Transverse colon (tissue), 4 donors: ENCODE measurements at places on chromosomes 13 and 19. TPM values are rescaled to one million over a fixed set of nuclear protein-coding genes. Genes with fewer than 3 reads are reported as not detected.

DNA sequence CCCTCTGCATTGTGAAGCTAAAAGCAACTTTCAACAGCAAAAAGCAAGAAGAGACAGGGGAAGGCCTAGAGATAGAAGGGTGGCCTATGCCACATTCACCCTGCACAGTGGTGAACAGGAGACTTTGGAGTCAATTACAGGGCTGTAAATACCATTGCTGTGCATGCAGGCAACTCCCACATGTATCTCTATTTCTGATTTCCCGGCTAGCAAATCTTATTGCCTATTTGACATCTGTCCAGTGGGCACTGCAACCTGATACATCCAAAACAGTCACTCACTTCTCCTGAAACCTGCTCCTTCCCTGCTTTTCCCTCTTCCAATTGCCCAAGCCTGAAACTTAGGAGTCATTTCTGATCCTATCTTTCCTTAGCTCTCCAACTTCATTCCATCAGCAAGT is 13.4 kb downstream of the RUBCNL start:
- H3K27ac ChIP-seq: peak overlapping the region; percentile 80
- peak; percentile 51 for DNase-seq
- H3K4me3 ChIP-seq: no peak overlapping the region
- H3K27me3 ChIP-seq: no peaks in the 10 kb centered on the region
- H3K4me1 ChIP-seq: peaks cover 69% of the 10 kb centered on the region
- H3K36me3 ChIP-seq: no peaks in the 10 kb centered on the region

Gene ZNF723
- not detected for total RNA-seq

DNA sequence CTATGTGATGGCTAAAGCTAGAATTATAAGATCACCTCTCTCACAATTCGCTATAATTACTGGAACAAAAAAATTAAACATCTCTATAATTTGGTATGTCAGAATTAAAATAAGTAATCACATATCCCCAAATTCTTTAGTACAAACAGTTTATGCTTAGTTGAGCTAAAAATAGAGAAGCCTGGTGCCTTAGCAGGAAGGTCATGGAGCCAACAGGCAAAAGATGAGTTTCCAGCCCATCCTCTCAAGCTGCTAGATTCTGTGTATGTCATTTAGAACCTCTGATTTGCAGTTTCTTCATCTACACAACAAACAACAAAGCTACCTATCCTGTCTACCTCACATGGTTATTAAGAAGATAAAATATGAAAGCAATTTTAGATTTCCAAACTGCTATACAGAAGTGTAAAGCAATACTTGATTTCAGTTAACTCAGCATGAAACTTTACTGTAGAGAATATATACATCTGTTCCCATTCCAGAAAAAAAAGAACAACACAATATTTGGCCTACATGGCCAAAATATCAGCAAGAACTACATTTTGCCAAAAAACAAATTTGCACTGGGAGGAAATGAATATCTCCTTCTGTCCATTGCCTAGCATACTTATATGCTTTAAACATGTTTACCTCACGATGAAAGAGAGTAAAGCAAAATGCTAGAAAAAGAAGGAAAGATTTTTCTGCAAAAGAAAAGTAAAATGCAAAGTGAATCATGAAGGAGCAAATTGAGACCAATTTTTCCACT is 294.0 kb upstream of the MIR17HG start:
- H3K27ac ChIP-seq: no peak overlapping the region
- H3K4me1 ChIP-seq: no peaks in the 10 kb centered on the region
- no peaks in the 10 kb centered on the region for H3K27me3 ChIP-seq

DNA sequence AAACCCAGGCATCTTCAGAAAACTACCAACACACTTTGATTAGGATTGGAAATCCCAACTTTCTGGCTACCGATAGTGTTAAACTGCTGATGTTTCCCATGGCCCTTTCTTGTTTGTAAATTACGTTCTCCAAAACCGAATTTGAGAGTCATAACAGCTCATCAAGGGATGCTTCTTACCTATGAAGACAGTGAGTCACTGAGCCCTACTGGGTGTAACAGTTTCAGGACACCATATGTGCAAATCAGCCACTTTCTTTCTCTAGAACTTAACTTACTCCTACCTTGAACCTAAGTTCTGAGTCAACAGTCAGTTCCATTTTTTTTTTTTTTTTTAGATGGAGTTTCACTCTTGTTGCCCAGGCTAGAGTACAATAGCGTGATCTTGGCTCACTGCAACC is 410.1 kb upstream of the TSHZ3 start:
- no peaks in the 10 kb centered on the region for H3K36me3 ChIP-seq
- no peaks in the 10 kb centered on the region for H3K4me1 ChIP-seq
- H3K27me3 ChIP-seq: no peaks in the 10 kb centered on the region
- DNase-seq: no peak
- no peak overlapping the region for H3K4me3 ChIP-seq

GRCh38 chr13:40996426-40997092 is 22.6 kb downstream of the ELF1 start:
- no peaks in the 10 kb centered on the region for H3K27me3 ChIP-seq
- no peaks in the 10 kb centered on the region for H3K36me3 ChIP-seq
- peaks cover 34% of the 10 kb centered on the region for H3K4me1 ChIP-seq
- DNase-seq: no peak

DNA sequence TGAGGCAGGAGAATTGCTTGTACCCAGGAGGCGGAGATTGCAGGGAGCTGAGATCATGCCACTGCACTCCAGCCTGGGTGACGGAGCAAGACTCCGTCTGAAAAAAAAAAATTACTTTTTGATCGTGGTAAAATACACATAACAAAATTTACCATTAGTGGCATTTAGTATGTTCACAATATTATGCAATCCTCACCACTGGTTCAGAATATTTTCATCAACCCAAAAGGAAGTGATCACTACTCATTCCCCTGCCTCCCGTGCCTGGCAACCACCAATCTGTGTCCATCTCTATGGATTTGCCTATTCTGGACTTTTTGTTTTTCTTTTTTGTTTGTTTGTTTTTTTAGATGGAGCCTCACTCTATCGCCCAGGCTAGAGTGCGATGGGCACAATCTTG is 1.2 kb upstream of the PALM3 start:
- H3K36me3 ChIP-seq: no peaks in the 10 kb centered on the region
- no peak overlapping the region for H3K4me3 ChIP-seq
- H3K27ac ChIP-seq: no peak overlapping the region

Gene PEG3
- 4.1 TPM for total RNA-seq

GRCh38 chr19:1450735-1451731 is 1.1 kb downstream of the APC2 start:
- peaks cover 30% of the 10 kb centered on the region for H3K4me1 ChIP-seq
- H3K36me3 ChIP-seq: no peaks in the 10 kb centered on the region
- DNase-seq: no peak
- H3K4me3 ChIP-seq: no peak overlapping the region
- H3K27me3 ChIP-seq: peaks cover 100% of the 10 kb centered on the region
- no peak overlapping the region for H3K27ac ChIP-seq

DNA sequence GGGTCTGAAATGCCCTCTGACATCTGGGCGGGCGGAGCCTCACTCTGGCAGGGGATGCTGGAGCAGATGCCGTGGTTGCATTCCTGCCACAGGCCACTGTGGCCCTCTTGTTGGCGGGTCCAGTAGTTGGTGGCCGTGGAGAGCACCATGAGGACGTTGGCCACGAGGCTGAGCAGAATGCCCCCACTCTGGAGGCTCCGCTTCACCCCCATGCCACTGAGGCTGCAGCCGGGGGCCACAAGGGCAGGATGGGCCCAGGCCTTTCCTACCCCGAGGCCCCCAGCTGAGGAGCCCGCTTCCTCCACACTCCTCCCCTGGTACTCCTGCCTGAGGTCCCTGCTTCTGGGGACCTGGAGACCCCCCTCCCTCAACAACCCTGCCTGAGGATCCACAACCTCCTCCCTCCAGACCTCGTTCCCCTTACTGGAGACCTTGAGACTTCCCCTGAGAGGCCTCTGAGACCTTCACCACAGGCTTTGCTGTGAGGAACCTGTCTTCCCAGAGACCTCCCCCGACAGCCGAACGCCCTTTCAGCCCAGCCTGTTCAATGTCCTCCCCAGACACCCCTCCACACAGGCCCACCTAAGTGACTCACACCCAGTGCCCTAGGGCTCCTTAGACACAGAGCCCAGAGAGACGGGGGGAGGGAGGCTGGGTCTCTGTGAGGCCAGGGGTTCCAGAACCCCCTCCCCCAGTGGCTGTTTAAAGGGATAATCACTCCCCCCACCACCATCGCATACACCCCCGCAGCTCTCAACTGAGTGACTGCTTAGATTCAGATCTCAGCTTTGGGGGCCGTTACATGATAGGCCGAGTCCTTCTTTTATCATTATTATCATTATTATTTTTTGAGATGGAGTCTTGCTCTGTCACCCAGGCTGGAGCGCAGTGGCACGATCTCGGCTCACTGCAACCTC is at the start of gene CLDND2:
Gene CLDND2 (minus strand): TSS at position 638 of the 917 bp plus-strand sequence. CDS start 426 bp downstream, at position 212.
- DNase-seq: no peak
- H3K36me3 ChIP-seq: no peaks in the 10 kb centered on the region
- H3K4me3 ChIP-seq: peak within 1 kb of the TSS; percentile 66

GRCh38 chr19:2476451-2477140 is 669 bp downstream of the GADD45B start:
- H3K4me3 ChIP-seq: peak overlapping the region; percentile 95
- no peaks in the 10 kb centered on the region for H3K27me3 ChIP-seq
- H3K4me1 ChIP-seq: peaks cover 10% of the 10 kb centered on the region
- peak overlapping the region; percentile 96 for H3K27ac ChIP-seq

- no peak overlapping the region for H3K4me3 ChIP-seq
- H3K36me3 ChIP-seq: peaks cover 25% of the 10 kb centered on the region
Measured at GRCh38 chr19:14103310-14103709, 12.8 kb upstream of the SAMD1 start.

Gene ZNF726
- 1.6 TPM for total RNA-seq

DNA sequence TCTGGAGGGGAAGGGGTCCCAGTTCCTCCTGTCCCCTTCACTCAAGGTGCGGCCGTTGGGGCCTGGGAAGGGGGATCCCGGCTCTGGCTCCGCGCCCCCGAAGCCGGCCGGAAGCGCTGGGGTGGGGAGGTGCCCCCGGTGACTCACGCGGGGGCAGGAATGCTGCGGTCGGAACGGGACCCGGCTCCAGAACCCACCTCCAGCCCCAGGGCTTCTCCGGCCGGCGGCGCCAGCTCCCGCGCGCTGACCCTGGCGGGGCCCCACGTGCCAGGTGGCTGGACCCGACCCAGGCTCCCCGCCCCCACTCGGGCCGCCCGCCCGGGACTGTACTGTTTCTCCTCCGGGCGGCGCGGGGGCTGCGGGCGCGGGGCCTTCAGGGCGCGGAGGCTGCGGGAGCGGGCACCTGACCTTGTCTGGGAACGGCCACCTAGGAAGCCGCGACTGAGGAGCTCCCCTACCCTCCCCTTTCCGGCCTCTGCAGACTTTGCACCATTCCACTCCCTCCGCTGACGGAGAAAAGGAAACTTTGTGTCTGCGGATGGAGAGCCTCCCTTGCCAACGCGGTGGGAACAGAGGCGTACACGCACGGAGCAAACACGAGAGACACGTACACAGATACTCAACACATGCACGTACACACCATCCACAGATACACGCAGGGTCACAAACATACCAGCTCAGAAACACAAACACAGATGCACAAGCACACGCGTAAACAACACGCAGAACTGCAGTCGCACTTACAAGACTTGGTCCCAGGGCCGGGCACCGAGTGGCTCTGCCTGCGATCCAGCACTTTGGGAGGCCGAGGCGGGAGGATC is 7.2 kb downstream of the AXL start:
- peak overlapping the region; percentile 92 for H3K27ac ChIP-seq
- H3K36me3 ChIP-seq: no peaks in the 10 kb centered on the region
- DNase-seq: peak; percentile 77
- H3K4me3 ChIP-seq: peak overlapping the region; percentile 22
- H3K27me3 ChIP-seq: peaks cover 3% of the 10 kb centered on the region

DNA sequence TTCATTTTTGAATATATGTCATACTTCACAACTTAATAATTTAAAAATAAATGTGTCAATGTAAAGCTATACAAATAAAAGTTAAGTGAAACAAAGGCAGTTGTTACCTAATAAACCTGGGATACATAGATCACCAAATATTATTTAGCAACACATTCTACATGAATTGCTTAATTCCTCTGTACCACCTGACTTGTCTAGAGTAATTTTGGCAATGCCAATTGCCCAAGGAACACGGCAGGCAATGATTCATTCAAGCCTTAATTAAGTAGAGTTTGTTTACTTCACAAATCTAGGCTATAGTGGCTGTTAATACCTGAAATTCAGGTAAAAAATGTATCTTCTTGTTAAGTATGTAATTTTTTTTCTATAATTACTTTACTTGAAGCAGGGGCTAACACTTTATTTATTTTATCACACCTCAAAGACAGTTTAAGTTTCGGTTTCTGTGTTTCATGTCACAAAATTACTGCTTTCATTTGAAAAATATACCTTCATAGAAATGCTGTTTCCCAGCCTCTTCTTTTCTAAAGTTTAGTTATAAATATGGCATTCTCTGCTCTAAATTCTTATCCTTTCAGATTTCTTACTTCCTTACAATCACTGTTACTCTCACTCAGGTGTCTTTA is 705.7 kb downstream of the SLITRK5 start:
- no peaks in the 10 kb centered on the region for H3K36me3 ChIP-seq
- DNase-seq: no peak
- H3K27me3 ChIP-seq: no peaks in the 10 kb centered on the region
- H3K27ac ChIP-seq: no peak overlapping the region
- H3K4me1 ChIP-seq: no peaks in the 10 kb centered on the region
- no peak overlapping the region for H3K4me3 ChIP-seq

Gene PCDH17
- not detected for total RNA-seq

Gene ERICH4
- total RNA-seq: not detected

DNA sequence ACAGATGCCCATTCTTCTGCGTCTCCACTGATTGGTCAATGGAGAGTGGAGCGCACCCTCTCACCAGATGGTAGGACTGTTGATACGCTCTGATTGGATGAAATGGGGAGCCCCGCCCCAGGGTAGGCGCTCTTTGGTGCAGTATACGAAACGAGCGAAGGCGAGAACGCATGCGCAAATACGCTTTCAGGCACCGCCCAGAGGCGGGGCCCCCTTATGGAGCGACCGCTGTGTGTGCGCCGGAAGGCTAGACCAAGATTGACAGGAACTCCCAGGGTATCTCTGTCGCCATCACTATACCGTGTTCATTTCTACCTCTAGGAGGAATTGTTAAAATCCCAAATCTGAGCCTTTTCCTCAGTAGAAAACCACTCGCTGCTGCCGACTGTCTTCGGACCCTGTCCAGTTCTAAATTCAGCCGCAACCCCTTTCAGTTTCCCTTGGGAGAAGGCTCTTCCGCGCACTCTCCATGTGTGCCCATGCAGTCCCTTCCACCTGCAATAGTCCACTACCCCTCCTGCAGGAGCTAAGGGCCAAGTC is 720 bp upstream of the HNRNPL start:
- H3K27me3 ChIP-seq: no peaks in the 10 kb centered on the region
- peak overlapping the region; percentile 100 for H3K27ac ChIP-seq
- peak overlapping the region; percentile 50 for H3K4me3 ChIP-seq
- no peaks in the 10 kb centered on the region for H3K36me3 ChIP-seq

Gene ANKLE1
- total RNA-seq: 0.48 TPM

Gene VSTM1
- total RNA-seq: not detected

GRCh38 chr13:110283736-110284517 is 23.0 kb downstream of the COL4A1 start:
- H3K36me3 ChIP-seq: no peaks in the 10 kb centered on the region
- no peak overlapping the region for H3K4me3 ChIP-seq
- DNase-seq: no peak
- no peaks in the 10 kb centered on the region for H3K27me3 ChIP-seq
- peaks cover 58% of the 10 kb centered on the region for H3K4me1 ChIP-seq
